T-helper 17 cell (primary cell): ENCODE measurements at places on chromosomes 11 and 22.

- no peak for DNase-seq
These were observed 41.3 kb upstream of the TUB start for GRCh38 chr11:8039530-8040260.

DNA sequence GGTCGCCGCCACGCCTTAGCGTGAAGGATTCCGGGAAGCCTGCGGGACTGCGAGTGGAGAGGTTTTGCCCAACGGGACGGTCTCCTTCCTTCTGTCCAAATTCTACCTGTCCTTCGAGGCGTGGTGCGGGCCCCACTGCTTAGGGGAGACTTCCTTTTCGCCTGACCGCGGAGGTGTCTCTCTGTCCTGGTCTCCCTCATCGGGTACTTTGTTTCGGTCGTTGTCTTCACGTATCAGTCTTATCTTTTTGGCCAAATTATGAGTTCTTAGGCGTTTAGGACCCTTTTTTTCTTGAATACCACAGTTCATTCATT, 388 bp downstream of the HINFP start:
- no peak for DNase-seq

DNA sequence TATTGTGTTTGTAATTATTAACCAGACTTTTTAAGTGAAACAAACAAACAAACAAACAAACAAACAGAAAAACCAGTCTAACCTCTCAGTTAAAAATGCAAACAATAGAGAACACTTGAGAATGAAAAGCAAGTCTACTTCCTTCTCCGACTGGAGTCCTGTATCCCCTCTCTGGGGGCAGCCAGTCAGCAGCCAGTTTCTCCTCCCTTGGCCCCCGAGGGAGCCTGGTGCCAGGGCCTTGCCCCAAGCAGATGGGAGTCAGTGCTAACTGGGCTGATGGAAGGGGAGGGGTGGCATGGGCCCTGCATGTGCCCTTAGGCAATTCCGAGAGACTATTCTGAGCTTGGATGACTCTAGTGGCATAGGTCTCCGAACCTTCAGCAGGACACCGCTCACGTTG, 137.2 kb downstream of the GRIK4 start:
- no peak for DNase-seq

- peak; percentile 93 for DNase-seq
These were observed at the start of gene PELI3 for GRCh38 chr11:66466225-66467033. Gene PELI3 (plus strand): TSS chr11:66466905. CDS start chr11:66468129, 1,224 bp downstream.

GRCh38 chr11:112172362-112172994, 2.8 kb upstream of the BCO2 start:
- no peak for DNase-seq

- no peak for DNase-seq
These were observed 13.1 kb downstream of the PACS1 start for GRCh38 chr11:66082946-66083698.

- DNase-seq, result no peak
These were observed 25.8 kb downstream of the XRRA1 start for GRCh38 chr11:74923125-74923524.

DNA sequence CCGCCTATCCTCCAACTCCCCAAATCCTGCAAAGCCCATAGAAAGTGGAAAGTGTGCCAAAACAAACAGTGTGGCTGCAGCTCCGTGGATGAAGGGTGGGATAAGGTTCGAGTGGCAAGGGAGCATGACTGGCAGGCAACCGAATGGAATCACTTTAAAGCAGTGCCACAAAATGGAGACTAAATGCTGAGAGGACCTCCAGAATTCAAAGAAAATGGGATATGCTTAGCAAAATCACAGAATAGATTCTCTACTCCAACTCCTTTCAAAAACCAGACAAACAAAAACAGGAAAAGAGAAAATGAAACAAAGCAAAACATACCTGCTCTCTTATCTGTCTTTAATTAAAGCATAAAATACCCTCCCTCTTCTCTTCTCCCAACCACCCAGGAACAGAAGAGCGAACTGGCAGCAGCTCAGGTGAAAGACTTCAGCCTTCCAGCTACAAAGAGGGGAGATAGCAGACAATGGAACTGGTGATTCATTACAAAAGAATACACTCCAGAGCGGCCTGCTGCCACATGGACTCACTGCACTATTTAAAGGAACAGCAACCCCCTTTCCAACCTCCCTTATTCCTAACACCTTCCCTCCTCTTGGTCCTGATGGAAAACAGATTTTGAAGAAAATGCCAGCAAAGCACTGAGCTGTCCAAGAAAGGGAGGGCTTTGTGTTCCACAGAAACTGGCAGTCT, 118.5 kb downstream of the APOL5 start:
- DNase-seq, result no peak

DNA sequence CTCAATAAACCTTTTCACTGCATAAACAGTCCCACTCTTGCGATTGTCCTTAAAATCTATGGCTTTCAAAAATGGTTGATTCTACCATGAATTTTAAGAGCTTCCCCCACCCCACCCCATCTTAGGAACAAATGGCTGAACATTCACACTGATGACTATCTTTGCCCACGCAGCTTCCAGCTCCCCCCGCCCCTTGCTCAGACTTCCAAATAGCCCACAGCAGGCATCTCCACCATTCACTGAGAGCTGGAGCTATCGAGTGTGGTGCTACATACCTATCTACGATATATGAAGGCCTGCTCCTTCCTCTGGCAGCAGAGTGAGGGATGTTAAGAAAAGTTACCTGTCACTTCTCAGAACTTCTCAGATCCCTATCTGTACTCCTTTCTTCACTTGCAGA, 26.7 kb downstream of the EIF3F start:
- DNase-seq, result no peak

GRCh38 chr11:87391496-87391895, 353.8 kb downstream of the TMEM135 start:
- DNase-seq, result no peak

- peak; percentile 25 for DNase-seq
These were observed 6.9 kb upstream of the POLDIP3 start for GRCh38 chr22:42621505-42622002.

GRCh38 chr11:112697391-112698178, 263.6 kb upstream of the NCAM1 start:
- DNase-seq, result no peak

DNA sequence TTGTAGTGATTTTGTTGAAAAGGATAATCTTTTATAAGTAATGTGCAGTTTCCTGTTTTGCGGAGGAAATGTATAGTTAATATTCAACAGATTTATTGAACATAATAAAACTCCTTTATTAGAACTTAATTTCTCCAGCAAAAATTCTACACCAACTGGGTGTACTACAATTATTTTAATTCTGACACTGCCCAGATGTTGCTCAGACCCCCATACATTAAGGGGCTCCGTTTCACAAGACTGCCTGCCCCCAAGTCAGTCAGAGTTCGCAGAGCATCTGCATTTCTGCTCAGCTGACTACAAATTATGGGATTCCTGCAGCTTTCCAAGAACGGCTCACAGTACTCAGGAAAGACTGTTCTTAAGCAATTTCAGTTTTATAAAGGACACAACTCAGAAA, 6.2 kb downstream of the CEP57 start:
- DNase-seq, result no peak

DNA sequence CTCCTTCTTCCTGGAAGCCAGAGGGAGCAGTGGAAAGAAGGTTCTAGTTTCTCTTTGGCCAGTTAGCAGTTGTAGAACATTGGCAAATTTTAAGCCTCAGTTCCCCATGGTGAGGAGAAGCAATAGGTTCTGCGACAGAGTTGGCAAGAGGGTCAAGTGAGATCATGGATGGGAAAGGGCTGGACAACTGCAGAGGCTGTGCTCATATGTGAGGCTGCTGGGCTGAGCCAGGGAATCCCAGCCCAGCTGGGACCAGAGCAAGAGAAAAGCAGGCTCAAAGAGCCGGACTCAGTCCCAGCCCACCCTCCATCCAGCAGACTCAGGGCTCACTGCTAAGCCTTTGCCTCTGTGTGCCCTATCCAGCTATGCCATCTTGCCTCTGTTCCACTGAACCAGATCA, 66.8 kb upstream of the MYOD1 start:
- no peak for DNase-seq

- DNase-seq, result no peak
These were observed 2.8 kb upstream of the CDC42EP1 start for GRCh38 chr22:37557321-37558001.

DNA sequence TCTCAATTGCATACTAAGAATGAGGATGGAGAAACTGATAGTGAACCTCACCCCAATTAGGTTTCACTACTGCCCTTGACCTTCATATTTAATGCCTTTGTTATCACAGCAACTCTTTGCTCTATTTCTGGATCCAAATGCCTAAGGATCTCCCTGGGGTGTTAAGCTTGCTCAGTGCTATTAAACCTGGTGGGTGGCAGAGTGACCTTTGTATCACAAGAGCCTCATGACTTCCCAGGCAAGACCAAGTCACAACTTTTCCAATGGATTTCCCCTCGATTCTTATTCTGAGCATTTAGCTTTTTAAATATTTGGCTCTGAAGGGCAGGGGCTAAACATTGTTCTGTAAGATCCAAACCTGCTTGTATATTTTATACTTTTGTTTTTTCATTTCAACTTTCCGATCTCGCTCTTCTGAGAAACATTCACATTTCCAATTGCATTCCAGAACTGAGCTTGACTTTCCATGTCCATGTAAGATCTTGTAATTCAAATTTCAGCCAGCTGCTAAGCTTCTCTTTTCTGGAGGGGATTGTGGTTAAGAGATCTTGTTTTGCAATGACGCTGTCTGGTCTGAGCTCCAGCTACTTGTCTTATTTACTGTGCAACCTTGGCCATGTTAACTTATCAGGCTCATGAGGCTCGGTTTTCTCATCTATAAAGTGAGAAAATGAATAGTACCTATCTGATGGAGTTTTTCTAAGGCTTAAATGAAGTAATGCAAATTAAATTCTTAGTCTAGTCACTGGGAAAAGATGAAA, 6.4 kb upstream of the EHF start:
- DNase-seq, result no peak

- no peak for DNase-seq
These were observed 435.3 kb downstream of the NELL1 start for GRCh38 chr11:21104641-21105040.

GRCh38 chr11:121418625-121419114, 33.4 kb upstream of the SORL1 start:
- DNase-seq, result peak; percentile 18

DNA sequence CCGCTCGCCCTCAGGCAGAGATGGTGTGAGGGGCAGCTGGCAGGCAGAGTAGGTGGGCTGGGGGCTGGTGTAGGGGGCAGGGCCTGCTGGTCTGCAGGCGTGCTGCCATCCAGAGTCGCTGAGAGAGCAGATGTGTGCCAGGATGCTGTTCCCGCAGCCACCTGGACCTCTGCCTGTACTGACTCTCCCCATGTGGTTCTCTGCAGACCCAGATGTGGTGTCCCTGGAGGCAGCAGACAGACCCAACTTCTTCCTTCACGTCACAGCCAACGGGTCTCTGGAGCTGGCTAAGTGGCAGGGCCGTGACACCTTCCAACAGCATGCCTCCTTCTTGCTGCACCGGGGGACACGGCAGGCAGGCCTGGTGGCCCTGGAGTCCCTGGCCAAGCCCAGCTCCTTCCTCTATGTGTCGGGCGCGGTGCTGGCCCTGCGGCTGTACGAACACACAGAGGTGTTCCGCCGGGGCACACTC, 58.6 kb downstream of the OTOG start:
- no peak for DNase-seq

DNA sequence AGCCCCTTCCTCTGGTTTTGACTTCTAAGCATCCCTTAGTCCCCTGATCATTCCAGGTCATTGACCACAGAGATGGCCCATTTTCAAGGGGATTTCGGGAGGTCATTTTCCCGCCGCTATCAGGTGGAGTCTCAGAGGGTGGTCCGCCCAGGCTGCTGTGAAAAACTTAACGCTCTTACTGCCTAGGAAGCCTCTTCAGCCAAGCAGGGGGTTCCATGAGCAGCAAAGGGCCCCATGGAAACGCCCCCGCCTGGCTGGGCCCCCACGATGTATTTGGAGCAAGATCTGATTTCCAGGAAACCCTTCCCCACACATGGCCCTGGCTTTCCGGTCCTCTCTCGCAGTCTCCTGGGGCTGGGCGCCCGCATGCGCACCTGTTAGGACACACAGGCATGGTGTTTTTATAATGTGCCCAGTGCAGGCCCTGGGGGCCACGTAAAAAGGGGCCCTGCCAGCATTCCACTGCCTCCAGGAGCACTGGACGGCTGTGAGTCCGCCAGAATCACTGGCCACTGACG, 32.5 kb downstream of the ANO1 start:
- no peak for DNase-seq

GRCh38 chr22:49699928-49700498, 127.7 kb downstream of the BRD1 start:
- DNase-seq, result no peak

GRCh38 chr11:1959786-1960185, 12.7 kb downstream of the MRPL23 start:
- no peak for DNase-seq

GRCh38 chr22:17120281-17120680, 879 bp downstream of the TMEM121B start:
- DNase-seq, result peak; percentile 51

- no peak for DNase-seq
These were observed 3.0 kb upstream of the MYBPC3 start for GRCh38 chr11:47355283-47356128.

- no peak for DNase-seq
These were observed 370.6 kb upstream of the MPPED2 start for GRCh38 chr11:30956751-30957150.

DNA sequence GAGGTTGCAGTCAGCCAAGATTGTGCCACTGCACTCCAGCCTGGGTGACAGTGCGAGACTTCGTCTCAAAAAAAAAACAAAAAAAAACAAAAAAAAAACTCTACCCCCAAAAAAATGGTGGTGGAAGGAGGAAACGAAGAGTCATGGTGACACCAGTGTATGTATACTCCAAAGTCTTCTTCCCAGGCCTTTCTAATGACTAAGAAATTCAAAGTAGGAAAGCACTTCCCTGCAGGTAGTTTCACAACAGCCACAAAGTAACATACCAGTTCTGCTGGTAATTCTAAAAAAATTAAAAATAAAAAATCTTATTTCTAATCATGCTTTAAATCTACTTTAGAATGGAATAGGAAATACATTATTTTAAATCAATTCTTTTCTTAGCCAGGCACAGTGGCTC, 72.6 kb downstream of the DENND5A start:
- DNase-seq, result no peak

DNA sequence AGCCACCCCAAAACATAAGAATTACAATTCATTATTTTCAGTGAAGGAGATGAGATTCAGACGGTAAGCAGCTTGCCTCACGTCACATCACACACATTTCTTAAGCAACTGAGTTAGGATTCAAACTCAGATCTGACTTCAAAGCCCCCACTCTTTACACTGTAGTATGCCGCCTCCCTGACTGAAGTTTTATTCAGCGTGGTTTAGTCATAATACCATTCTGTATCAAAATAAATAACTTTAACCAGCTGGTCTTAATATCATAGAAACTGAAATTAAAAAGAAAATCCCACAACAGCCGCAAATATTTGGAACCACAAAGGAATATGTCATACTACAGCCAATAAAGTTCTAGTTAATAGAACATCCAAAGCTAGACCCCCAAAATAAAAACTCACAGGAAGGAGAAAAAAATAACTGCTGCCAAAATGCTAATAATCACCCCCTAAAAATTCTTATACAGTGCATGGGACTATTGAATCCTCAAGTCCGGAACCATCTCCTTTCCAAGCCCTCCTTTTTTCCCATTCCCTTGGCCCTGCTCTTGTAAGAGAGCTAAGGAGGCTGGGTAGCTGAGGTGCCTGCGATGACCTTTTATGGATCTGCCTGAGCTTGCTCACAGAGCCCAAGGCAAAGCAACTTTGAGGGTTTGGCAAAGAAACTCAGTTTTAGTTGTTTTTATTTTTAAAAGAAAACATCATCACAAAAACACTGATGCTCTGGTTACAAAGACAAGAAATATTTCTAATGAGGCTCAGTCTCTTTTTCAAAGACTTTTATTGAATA, 334.5 kb downstream of the TTC28 start:
- no peak for DNase-seq

- DNase-seq, result no peak
These were observed 395.6 kb downstream of the LARGE1 start for GRCh38 chr22:33524511-33525260.
